ENCODE measurements at places on chromosomes 5 and 9.
A peak's percentile ranks its signal among the peaks of the same experiment; 100 is the strongest.

DNA sequence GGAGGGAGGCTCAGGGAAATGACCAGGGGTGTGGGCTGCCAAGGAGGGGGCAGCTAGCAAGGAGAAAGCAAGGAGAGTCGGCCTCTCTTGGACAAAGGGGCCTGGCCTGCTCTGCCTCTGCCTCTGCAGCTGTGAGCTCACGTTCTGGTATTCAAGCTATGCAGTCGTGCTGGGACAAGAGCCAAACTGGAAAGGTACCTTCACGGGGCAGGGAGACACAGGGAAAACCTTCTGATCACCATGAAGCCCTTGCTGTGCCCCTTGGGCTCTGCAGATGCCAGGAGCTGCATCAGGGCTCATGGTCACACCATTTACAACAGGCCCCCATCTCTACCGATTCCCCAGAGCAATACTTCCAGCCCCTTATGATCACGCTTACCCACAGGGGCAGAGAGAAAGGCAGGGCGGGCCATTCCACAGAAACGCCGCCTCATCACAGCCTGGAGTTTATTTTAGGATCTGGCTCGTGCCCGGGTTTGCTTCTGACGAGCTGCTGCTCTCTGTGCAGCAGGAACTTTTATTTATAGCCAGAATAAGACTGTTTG is 63.2 kb downstream of the PRRT1B start:
- DNase-seq = no peak

DNA sequence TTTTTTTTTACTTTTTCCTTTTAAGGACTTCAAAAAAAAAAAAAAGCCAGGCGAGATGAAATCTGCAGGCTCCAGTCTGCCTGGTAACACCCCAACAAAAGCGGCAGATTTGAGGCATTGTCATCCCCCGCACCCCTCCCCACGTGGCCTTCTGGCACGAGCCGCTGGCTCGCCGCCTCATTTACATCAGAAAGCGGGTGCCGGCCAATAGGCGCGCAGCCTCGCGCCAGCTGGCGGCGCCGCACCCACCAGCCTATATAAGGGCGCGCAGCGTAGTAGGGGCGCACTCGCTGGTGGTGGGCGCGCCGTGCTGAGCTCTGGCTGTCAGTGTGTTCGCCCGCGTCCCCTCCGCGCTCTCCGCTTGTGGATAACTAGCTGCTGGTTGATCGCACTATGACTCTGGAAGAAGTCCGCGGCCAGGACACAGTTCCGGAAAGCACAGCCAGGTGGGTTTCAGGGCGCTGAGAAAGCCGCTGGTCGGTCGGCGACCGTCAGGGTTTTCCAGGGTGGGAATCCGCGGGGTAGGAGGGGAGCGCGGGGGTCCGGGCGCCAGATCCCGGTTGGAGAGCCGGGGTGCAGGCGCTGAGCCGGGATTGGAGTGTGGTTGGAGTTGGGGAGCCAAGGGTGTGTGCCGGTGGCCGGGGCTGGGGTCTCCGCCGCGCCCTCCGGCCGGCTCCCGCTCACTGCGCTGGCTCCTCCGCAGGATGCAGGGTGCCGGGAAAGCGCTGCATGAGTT is at the start of gene GADD45G:
Gene GADD45G (plus strand): TSS at position 284 of the 736 bp plus-strand sequence. CDS start 110 bp downstream, at position 394.
- peak; percentile 65 for DNase-seq

DNA sequence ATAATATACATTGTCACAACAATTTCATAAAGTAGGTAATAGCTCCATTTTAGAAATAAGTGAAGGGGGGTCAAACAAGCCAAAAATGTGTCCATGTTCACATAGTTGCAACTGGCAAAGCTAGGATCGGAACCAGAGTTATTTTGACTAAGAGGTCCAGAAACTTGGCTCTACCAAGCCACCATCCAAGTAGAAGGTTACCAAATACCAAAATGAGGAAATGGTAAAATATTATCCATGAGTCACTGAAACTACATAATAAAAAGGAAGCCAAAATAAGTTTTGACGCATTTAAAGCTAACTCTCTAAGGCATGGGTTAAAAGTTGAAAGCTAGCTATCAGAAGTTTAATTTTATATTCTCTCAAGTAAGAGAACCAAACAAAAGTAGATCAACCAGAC is 886.9 kb upstream of the DMAC1 start:
- no peak for DNase-seq

- no peak for DNase-seq
Observed at GRCh38 chr5:90528601-90529193, 687 bp downstream of the LYSMD3 start.

GRCh38 chr5:68067291-68067690 is 148.3 kb upstream of the PIK3R1 start:
- no peak for DNase-seq

DNA sequence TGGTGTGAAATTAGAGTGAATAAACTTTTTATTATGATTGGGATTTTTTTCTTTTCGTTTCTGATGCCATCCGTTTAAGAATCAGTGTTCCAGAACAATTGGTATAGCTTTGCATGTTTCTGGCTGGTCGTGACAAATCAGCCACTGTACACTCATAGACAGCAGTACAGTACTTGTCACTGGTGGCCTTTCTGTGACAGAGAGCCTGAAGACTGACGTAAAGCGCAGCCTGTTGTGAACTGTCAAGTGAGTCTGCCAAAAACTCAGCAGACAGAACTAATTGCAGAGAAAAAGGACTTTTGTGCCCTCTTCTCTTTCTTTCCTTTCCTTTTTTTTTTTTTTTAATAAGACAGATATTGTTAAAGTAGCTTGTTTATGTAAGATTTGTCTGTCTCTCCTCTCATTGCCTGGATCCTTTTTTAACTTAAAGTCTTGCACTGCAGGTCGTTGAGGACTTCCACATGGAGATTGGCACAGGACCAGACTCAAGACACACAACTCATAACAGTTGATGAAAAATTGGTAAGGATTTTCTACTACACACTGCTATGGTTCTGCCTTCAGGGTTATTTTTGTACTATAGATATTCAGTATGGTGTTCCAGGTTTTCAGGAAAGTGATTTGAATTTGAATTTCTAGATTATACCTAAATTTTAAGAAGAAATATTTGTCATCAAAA is 42.7 kb downstream of the NDUFS4 start:
- no peak for DNase-seq
